T follicular helper cell (primary cell): ENCODE measurements at places on chromosomes 13 and 19.

DNA sequence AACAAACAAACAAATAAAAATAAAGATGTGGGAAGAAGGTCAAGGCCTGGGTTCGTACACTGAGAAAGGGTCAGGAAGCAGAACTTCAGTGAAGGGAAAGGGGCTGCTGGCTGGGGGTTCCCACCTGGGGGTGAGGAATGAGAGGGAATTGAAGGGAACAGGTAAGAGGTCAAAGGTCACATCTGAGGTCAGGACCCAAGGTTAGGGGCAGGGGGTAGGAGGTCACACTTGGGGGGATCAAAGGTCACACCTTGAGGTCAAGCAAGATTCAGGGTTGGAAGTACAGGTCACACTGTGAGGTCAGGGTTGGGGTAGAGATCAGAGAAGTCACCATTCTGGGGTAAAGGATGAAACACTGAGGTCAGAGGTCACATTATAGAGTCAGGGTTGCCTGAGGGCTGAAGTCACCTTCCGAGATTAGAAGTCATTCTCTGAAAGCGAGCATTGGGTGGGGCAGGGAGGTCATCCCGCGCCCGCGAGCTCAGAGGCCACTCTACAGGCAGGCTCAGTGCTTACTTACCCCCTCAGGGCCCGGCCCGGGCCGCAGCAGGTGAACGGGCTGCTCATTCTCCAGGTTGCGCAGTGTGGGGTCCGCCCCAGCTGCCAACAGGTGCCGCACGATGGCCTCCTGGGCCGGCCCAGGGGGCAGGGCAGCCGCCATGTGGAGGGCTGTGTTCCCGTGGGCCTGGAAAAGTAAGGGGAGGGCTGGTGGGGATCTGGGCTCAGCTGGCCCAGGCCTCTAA lies 10.8 kb downstream of the NFKBID start:
- no peak for DNase-seq

- no peak for DNase-seq
These were observed 7.7 kb upstream of the PGLYRP2 start for GRCh38 chr19:15487038-15487437.

DNA sequence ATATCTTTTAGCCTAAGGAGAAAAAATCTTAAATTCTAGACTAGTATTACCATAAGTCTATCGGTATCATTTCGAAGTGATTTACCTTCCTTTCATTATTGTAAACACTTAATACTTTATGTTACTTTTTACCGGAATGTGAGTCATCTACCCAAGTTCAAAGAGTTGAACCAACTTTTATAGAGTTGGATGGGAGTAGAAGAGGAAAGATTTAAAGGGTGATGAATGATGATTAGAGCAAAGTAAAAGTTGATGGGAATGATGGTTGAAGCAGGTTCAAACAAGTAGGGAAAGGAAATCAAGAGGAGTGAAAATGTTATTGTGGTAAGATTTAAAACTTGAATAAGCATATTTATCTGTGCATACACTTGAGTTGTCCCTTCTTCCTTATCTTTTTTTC lies 11.3 kb upstream of the LPAR6 start:
- no peak for DNase-seq

GRCh38 chr13:85665286-85665685 lies 133.9 kb downstream of the SLITRK6 start:
- no peak for DNase-seq

GRCh38 chr13:38868399-38868798 lies 122.2 kb downstream of the STOML3 start:
- DNase-seq: no peak
